ENCODE measurements at places on chromosomes 5 and 9. TPM values are rescaled to one million over a fixed set of nuclear protein-coding genes. Genes with fewer than 3 reads are reported as not detected.

FRMD3 gene
- 20.7 TPM for total RNA-seq

GRCh38 chr5:55568654-55569512 is 34.1 kb upstream of the PLPP1 start:
- no peak overlapping the region for H3K4me3 ChIP-seq
- no peaks in the 10 kb centered on the region for H3K36me3 ChIP-seq
- peaks cover 9% of the 10 kb centered on the region for H3K4me1 ChIP-seq
- DNase-seq: no peak

- H3K4me3 ChIP-seq: no peak overlapping the region
- no peak overlapping the region for H3K27ac ChIP-seq
- peaks cover 24% of the 10 kb centered on the region for H3K36me3 ChIP-seq
- no peak for DNase-seq
These were observed 110.2 kb upstream of the MAMDC2 start for GRCh38 chr9:69933445-69933844.

GRCh38 chr9:37953775-37954437 is 50.0 kb upstream of the SLC25A51 start:
- no peak for DNase-seq
- no peak overlapping the region for H3K27ac ChIP-seq
- peaks cover 19% of the 10 kb centered on the region for H3K4me1 ChIP-seq

- H3K4me1 ChIP-seq: peaks cover 7% of the 10 kb centered on the region
- no peaks in the 10 kb centered on the region for H3K36me3 ChIP-seq
- H3K4me3 ChIP-seq: no peak overlapping the region
These were observed 47.8 kb upstream of the IER5L start for GRCh38 chr9:129225815-129226214.

Data from glutamatergic neuron (in vitro differentiated cells).